ENCODE measurements at places on chromosomes 3 and 15. TPM values are rescaled to one million over a fixed set of nuclear protein-coding genes. Genes with fewer than 3 reads are reported as not detected.

MAP1A gene
- 0.92 TPM for total RNA-seq

LTF gene
- total RNA-seq: not detected

GHSR gene
- total RNA-seq: not detected

SPINK8 gene
- not detected for total RNA-seq

TM4SF18 gene
- not detected for total RNA-seq

RHOV gene
- total RNA-seq: 0.40 TPM

KNG1 gene
- not detected for total RNA-seq

GOLGA8B gene
- 132 TPM for total RNA-seq

SPRED1 gene
- 1.4 TPM for total RNA-seq

PLA2G4B gene
- 5.9 TPM for total RNA-seq

STRC gene
- 0.63 TPM for total RNA-seq

SLC12A1 gene
- total RNA-seq: not detected

PDCD7 gene
- 39.6 TPM for total RNA-seq

TMEM108 gene
- not detected for total RNA-seq

SERINC4 gene
- 0.26 TPM for total RNA-seq

RLBP1 gene
- total RNA-seq: not detected

SERPINI2 gene
- total RNA-seq: not detected

TTC23 gene
- total RNA-seq: 2.0 TPM

MINAR1 gene
- total RNA-seq: 0.51 TPM

ERICH6 gene
- total RNA-seq: 0.39 TPM

CHDH gene
- total RNA-seq: 0.42 TPM

RIOX2 gene
- 57.6 TPM for total RNA-seq

ZNF662 gene
- 1.5 TPM for total RNA-seq

TUSC7 gene
- not detected for total RNA-seq

ITIH3 gene
- not detected for total RNA-seq

GAP43 gene
- not detected for total RNA-seq

ACKR2 gene
- 0.20 TPM for total RNA-seq

DUOXA2 gene
- not detected for total RNA-seq

IGF2BP2 gene
- 0.42 TPM for total RNA-seq

HYKK gene
- 0.94 TPM for total RNA-seq

POTEB3 gene
- total RNA-seq: not detected

SLC9C1 gene
- total RNA-seq: not detected

PPP2R3A gene
- 0.04 TPM for total RNA-seq

All from CD8-positive, alpha-beta memory T cell (primary cell).